Adrenal gland (tissue), 19 donors: ENCODE measurements at places on chromosomes 12 and 14. TPM values are rescaled to one million over a fixed set of nuclear protein-coding genes. Genes with fewer than 3 reads are reported as not detected.
A peak's percentile ranks its signal among the peaks of the same experiment; 100 is the strongest.

The LALBA gene
- polyA plus RNA-seq: not detected

The NAV3 gene
- polyA plus RNA-seq: 6.5 TPM

The SLC4A8 gene
- 4.5 TPM for polyA plus RNA-seq

The PARP11 gene
- 2.8 TPM for polyA plus RNA-seq

The EIF2S3B gene
- polyA plus RNA-seq: 0.59 TPM

The IGFBP6 gene
- polyA plus RNA-seq: 478 TPM

The ASB8 gene
- polyA plus RNA-seq: 15.5 TPM

The LIMA1 gene
- polyA plus RNA-seq: 49.8 TPM

The PZP gene
- 0.24 TPM for polyA plus RNA-seq

The CAPZA3 gene
- not detected for polyA plus RNA-seq

DNA sequence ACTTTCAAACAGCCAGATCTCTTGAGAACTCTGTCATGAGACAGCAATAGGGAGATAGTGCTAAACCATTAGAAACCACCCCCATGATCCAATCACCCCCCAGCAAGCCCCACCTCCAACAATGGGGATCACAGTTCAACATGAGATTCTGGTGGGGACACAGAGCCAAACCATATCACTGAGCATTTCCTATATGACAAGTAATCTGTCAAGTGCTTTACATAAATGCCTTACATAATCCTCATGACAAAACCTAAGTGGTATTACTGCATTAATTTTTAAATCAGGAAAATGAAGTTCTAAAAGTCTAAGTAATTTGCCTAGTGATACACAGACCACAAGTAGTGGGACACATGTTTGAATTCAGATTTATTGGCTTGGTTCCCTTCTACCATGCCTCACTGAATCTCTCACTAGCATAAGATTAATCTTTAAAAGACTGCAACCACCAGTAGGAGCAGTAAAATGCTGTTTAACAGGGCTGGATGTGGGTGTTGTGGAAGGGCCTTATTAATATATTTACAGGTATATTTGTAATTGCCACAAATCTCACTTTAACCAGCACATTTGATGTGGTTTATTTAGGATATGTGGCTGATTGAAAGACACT, 323.1 kb upstream of the FBXO33 start:
- H3K27me3 ChIP-seq: no peaks in the 10 kb centered on the region
- no peaks in the 10 kb centered on the region for H3K36me3 ChIP-seq
- no peak overlapping the region for H3K4me3 ChIP-seq
- H3K27ac ChIP-seq: no peak overlapping the region
- DNase-seq: no peak

GRCh38 chr12:89393551-89394121, 41.3 kb upstream of the DUSP6 start:
- no peak for DNase-seq
- no peak overlapping the region for H3K4me3 ChIP-seq
- H3K27ac ChIP-seq: no peak overlapping the region
- no peaks in the 10 kb centered on the region for H3K27me3 ChIP-seq
- H3K36me3 ChIP-seq: no peaks in the 10 kb centered on the region

GRCh38 chr12:120342175-120343038, 14.8 kb upstream of the PLA2G1B start:
- H3K4me1 ChIP-seq: no peaks in the 10 kb centered on the region
- no peaks in the 10 kb centered on the region for H3K36me3 ChIP-seq
- H3K4me3 ChIP-seq: no peak overlapping the region
- no peak overlapping the region for H3K27ac ChIP-seq
- H3K27me3 ChIP-seq: no peaks in the 10 kb centered on the region

GRCh38 chr14:99268810-99269707, 2.9 kb downstream of the BCL11B start:
- peaks cover 75% of the 10 kb centered on the region for H3K27me3 ChIP-seq
- H3K27ac ChIP-seq: no peak overlapping the region
- H3K4me1 ChIP-seq: peaks cover 17% of the 10 kb centered on the region
- no peak for DNase-seq
- H3K36me3 ChIP-seq: no peaks in the 10 kb centered on the region

- no peaks in the 10 kb centered on the region for H3K36me3 ChIP-seq
- peak; percentile 83 for DNase-seq
- peaks cover 8% of the 10 kb centered on the region for H3K4me1 ChIP-seq
- H3K27ac ChIP-seq: peak within 1 kb of the TSS; percentile 99
Observed at GRCh38 chr12:26124446-26125399, at the start of gene BHLHE41. TSS of gene BHLHE41 (minus strand) at chr12:26125037. CDS start at chr12:26124779, 258 bp downstream.

DNA sequence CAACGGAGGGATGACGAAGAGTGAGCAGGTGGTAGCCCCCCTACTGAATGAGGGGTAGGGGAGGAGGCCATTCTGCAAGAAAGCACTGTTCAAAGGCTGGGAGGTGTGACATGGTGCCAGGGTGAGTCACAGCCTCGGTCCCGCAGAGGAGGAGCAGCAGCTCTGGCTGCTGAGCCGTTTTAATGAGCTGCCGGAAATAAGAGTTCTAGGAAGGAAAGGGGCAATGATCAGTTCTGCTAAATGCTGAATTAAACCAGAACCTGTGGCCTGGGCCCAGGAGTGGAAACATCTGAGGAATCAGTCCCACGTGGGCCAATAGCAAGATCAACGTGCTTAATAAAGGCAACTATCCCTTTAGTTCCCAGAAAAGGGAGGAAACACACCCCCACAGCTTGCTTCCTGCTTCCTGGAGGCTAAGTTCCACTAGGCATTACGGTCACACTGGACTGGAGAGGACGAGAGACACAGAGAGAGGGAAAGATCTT, 3.6 kb downstream of the ABCD4 start:
- no peaks in the 10 kb centered on the region for H3K27me3 ChIP-seq
- H3K4me3 ChIP-seq: no peak overlapping the region
- H3K27ac ChIP-seq: peak overlapping the region; percentile 64

DNA sequence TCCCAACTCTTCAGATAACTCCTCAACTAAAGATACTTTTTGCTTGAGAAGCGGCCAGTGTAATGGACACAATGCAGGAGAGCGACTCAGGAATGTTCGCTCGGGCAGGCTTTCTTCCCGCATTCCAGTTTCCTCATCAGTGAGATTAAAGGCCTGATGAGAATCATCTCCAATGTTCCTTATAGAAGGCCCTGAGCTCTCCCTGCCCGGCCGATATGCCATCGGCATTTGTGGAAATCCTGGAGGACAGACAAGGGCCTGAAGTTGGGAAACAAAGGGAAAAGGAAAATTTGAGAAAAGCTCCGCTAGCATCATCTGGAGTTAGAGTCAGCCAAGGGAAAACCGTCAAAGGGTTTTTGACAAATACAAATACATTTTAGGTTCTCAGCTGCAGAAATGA, 38.0 kb upstream of the FOXN3 start:
- H3K27me3 ChIP-seq: no peaks in the 10 kb centered on the region
- no peaks in the 10 kb centered on the region for H3K4me1 ChIP-seq
- no peaks in the 10 kb centered on the region for H3K36me3 ChIP-seq

- H3K4me3 ChIP-seq: no peak overlapping the region
- DNase-seq: no peak
- no peaks in the 10 kb centered on the region for H3K36me3 ChIP-seq
- no peak overlapping the region for H3K27ac ChIP-seq
- no peaks in the 10 kb centered on the region for H3K4me1 ChIP-seq
Observed at GRCh38 chr12:86456241-86456640, 200.1 kb upstream of the MGAT4C start.

GRCh38 chr12:26275313-26276131, 80.1 kb downstream of the SSPN start:
- no peaks in the 10 kb centered on the region for H3K27me3 ChIP-seq
- peaks cover 6% of the 10 kb centered on the region for H3K4me1 ChIP-seq
- H3K36me3 ChIP-seq: no peaks in the 10 kb centered on the region
- DNase-seq: no peak
- H3K27ac ChIP-seq: peak overlapping the region; percentile 90

DNA sequence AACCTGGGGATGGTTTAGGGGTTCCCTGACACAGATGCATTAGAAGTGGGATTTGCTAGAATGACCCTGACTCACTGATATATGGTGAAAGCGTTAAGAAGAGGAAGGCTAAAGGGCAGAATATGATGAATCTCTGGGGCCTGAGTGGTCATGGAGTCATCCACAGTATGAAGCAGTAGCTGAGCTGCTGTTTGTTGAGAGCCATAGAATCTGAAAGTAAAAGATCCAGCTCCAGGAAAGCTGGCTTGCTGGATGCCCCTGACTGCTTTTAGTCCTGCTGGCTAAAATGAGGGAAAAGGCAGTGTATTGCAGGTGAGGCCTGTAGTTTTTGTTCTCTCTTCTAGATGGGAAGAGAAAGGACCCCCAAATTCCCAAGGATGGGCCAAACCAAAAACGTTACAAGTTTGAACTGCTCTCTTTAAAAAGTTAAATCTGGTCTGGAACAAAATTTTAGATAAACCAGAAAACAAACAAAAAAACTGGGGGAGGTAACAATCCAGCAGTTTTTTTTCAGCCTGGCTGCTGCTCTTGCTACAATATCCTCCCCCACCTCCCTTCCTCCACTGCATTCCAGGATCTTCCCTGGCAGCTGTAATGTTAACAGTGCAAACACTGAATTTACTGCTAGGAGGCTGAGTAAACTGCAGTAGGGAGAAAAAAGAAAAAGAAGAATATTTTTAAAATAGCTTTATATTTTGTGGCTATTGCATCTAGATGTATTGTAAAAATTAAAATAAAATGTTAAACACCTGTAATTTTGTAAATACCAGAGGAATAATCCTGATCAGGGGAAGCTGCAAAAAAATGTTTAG, 16.5 kb downstream of the SEL1L start:
- no peaks in the 10 kb centered on the region for H3K36me3 ChIP-seq
- peak overlapping the region; percentile 27 for H3K27ac ChIP-seq
- peaks cover 24% of the 10 kb centered on the region for H3K4me1 ChIP-seq
- peak; percentile 43 for DNase-seq
- H3K27me3 ChIP-seq: no peaks in the 10 kb centered on the region

- DNase-seq: peak; percentile 76
- peak overlapping the region; percentile 91 for H3K27ac ChIP-seq
- H3K36me3 ChIP-seq: no peaks in the 10 kb centered on the region
- no peak overlapping the region for H3K4me3 ChIP-seq
- no peaks in the 10 kb centered on the region for H3K27me3 ChIP-seq
Observed at GRCh38 chr14:76904100-76904739, 78.0 kb downstream of the LRRC74A start.

- no peaks in the 10 kb centered on the region for H3K36me3 ChIP-seq
- no peak overlapping the region for H3K27ac ChIP-seq
- no peaks in the 10 kb centered on the region for H3K4me1 ChIP-seq
- H3K4me3 ChIP-seq: no peak overlapping the region
- no peaks in the 10 kb centered on the region for H3K27me3 ChIP-seq
Observed at GRCh38 chr12:122350141-122350848, 72.2 kb downstream of the CLIP1 start.

- no peaks in the 10 kb centered on the region for H3K36me3 ChIP-seq
- H3K27ac ChIP-seq: no peak overlapping the region
- DNase-seq: no peak
Observed at GRCh38 chr12:62409068-62409467, 57.6 kb upstream of the MON2 start.

DNA sequence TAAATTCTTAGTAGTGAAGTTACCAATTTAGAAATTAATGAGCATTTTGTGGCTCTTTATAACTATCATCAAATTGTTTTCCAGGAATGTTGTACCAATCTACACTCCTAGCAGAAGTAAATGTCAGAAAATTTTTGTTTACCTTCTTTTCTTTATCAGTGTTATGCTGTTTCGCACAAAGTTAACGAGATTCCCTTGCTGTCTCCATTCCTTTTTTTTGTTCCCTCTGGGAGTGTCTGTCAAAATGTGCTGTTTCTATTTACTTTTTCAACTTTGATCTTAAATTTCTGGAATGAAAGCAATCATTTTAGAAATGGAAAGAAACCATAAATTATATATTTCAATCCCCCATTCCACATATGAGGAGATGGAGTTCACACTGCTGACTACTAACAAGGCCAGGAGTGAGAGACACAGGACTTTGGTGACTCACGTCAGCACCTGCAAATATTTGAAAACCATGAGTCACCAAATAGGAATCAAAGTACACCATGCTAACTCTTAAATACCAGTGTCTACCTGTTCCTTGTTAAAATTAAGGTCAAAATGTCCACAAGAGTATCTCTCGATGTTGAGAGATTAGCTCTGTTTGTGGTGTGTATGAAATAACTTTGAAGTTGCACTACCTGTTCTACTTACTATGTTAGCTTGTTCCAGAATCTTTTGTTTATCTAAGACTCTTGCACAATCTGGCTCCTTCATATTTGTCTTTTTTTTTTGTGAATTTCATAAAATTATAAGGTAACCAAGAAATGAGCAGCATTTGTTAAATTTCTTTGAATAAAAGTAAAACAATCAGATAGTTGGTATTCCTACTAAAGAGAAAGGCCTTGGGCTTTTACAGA, 106.0 kb downstream of the RMST start:
- DNase-seq: no peak
- H3K4me1 ChIP-seq: no peaks in the 10 kb centered on the region
- no peak overlapping the region for H3K4me3 ChIP-seq
- H3K27me3 ChIP-seq: no peaks in the 10 kb centered on the region
- no peak overlapping the region for H3K27ac ChIP-seq

DNA sequence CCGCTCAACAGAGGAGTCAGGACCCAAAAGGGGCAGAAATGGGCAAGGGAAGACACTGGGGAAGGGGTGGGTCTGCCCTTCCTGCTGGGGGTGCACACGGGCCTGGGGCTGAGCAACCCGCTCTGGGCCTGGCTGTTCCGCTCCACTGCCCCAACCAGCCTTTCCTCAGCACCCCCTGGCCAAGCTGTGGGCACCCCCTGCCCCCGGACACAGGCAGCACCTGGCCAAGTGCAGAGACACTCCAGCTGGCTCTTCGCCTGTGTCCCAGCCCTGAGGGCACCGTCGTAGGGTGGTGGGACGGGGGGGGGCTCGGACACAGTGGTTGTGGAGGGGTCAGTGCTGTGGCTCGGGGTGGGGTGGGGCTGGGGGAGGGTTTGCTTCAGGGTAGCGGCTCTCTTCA, 10.3 kb downstream of the PACS2 start:
- H3K27me3 ChIP-seq: no peaks in the 10 kb centered on the region
- H3K36me3 ChIP-seq: no peaks in the 10 kb centered on the region
- H3K27ac ChIP-seq: no peak overlapping the region

GRCh38 chr14:41295734-41296133, 310.9 kb upstream of the LRFN5 start:
- H3K4me3 ChIP-seq: no peak overlapping the region
- no peaks in the 10 kb centered on the region for H3K27me3 ChIP-seq
- DNase-seq: no peak
- no peak overlapping the region for H3K27ac ChIP-seq
- no peaks in the 10 kb centered on the region for H3K4me1 ChIP-seq
- H3K36me3 ChIP-seq: no peaks in the 10 kb centered on the region

DNA sequence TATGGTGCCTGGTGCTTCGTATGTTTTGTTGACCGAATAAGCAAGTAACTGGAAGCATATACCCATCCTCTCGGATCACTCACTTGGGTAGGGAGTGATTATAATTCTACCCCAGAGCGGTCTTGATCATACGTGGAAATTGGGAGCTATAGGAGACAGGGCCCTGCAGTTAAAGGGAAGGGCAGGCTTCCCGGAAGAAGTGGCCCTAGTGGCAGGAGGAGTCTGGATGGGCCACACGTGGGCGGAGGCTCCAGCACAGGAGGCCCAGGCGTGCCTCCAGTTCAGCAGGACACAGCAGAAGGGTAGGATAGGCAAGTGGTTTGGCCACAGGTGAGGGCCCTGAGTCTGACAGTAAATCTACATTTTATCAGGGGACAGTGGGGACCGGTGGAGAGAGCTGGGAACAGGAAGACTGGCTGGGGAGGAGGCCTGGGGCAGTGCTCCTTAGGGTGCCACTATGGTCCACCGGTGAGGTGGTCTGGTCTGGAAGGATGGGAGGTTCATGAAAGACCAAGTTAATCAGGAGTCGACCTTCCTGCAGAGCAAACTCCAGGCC, 23.5 kb upstream of the YY1 start:
- DNase-seq: no peak
- H3K4me1 ChIP-seq: peaks cover 26% of the 10 kb centered on the region
- H3K27me3 ChIP-seq: no peaks in the 10 kb centered on the region
- peak overlapping the region; percentile 98 for H3K27ac ChIP-seq
- no peaks in the 10 kb centered on the region for H3K36me3 ChIP-seq
- H3K4me3 ChIP-seq: no peak overlapping the region
